ENCODE measurements at places on chromosomes 1 and 21.

GRCh38 chr1:89125240-89125912 lies 538 bp downstream of the GBP2 start:
- DNase-seq, result no peak

DNA sequence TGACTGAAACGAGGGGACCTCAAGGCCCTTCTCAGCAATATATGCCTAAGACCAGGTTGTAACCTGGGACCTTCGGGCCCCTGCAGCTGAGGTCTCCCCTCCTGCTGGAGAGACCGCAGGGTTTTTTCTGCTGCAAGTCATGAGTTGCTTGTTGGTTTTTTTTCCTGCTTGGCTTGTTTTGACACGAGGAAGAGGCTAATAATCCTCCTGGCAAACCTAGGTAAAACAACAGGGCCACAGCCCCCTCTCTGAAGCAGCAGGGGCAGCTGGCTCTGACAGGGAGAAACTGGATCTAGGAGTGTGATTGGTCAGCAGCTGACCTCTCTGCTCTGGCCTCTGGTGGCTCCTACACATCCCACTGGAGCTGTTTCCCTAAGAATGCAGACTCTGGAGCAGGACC lies 69.0 kb downstream of the CD34 start:
- no peak for DNase-seq

GRCh38 chr1:102733491-102734236 lies 374.7 kb downstream of the COL11A1 start:
- DNase-seq, result no peak

DNA sequence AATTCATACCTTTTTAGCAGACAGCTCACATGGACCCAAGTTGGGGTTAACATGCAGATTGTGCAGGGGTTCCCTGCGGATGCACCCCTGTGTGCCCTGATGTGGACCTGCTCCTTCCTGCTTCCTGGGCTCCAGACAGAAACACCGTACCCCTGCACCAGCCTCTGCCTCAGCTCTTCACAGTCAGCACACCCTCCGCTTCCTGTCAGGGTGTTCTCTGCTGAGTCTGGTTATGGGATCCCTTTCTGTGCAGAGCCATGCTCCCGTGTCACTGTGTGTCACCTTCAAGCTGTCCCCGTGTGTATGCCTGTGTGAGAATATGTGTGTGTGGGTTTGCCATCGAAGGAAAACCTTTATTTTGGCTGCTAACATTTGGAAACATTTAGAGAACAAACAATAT lies 48.7 kb upstream of the KCNJ15 start:
- DNase-seq, result no peak

- no peak for DNase-seq
Observed at GRCh38 chr1:164560556-164560955, 1.6 kb downstream of the PBX1 start.

- DNase-seq, result no peak
Observed at GRCh38 chr1:150552128-150552910, 3.1 kb downstream of the ADAMTSL4 start.
